ENCODE measurements at places on chromosomes 16 and 17.

GRCh38 chr16:35746963-35747657, 2287.7 kb downstream of the TP53TG3F start:
- DNase-seq, result no peak

- DNase-seq, result no peak
Observed at GRCh38 chr17:53516636-53517035, 306.1 kb upstream of the KIF2B start.

DNA sequence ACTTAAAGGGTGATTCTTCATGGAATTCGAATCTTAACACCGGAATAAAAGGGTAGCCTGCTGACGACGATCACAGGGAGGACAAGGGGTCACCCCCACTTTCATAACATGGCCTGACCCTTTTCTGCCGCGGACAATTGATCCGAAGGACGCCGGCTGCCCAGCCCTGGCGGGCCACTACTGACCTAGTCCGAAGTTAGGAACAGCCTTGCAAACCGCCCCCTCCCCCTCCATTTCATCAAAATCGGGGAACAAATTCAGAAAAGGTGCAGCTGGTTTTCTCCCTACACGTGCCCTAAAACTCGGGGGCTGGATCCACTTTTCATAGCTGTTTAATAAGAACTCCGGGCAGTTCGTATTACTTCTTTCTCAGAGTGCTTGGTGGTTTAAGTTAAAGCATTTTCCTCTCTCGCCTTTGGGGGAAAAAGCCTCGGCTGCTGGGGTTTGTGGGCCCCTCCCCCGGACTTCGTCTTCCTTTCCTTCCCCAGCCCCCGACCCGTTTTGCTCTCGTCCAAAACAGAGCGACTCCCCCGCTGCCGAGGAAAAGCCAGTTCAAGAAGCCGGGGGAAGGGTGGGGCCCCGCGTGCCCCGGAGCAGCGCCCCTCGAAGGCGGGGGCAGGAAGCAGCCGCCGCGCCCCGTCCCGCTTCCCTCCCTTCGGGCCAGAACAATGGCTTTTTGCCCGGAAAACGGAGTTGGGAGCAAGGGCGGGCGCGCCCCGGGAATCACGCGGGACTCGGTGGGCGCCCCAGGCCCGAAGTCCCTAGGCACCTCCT, 641 bp upstream of the CBX2 start:
- no peak for DNase-seq

GRCh38 chr16:15864939-15865338, 8.1 kb upstream of the MYH11 start:
- no peak for DNase-seq

- no peak for DNase-seq
Observed at GRCh38 chr16:3698941-3699340, 18.4 kb downstream of the TRAP1 start.

DNA sequence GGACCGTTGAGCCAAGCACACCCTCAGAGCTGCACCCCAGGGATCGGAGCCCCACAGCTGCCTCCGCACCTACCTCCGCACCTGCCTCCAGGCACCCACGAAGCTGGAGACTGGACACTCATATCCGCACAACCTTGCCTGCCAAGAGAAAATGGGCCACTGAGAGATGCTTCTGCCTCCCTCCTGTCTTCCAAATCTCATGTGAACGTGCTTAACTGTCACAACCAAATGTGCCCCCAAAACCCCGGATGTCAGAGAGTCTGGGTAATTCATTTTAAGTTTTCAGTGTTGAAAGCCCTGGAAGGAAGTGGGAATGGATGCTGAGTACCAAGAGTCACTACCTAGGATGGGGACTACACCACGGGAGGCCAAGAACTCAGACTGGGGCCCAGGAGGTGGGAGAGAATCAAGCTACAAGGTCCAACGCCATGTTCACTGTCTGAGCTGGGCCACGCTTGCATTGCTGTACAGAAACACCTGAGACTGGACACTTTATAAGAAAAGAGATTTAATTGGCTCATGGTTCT, 49.5 kb upstream of the MEAK7 start:
- no peak for DNase-seq

- peak; percentile 76 for DNase-seq
Observed at GRCh38 chr17:79664930-79665737, 54.3 kb upstream of the RBFOX3 start.

GRCh38 chr16:54509456-54509855, 222.9 kb upstream of the IRX3 start:
- no peak for DNase-seq

DNA sequence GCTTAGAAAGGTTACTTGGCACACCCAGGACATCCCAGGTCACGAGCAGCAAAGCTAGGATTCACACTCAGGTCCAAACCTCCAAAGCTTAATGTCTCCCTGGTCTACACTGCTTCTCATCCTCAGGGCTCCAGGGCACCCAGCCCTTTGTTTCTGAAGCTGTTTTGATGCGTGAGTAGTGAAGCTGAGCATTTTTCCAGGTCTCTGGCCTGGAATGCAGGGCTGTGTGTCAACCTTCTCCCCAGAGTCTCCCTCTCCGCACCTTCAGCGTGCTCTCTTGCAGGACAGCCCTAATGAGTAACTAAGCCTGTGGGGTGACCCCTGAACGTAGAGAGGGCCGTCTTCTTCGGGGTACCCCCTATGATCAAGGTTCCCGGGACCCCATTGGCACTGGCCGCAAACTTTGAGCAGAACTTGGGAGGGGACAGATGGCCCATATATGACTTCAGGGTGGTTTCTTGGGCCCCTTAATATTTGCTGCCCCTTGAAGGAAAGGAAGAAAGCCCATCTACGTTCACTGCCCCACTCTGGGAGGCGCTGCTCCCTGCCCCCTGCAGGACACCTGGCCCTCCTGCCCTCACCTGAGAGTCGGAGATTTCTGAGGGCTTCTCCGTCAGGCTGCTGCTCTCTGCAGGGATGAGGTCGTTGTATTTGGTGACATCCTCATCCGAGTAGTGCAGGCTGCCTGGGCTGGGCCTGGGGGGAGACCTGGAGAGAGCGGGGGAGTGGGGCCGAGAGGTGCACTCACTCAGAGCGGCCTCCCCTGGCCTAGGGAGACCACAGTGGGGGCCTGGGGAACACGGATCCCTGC, 36.4 kb upstream of the CDC42EP4 start:
- DNase-seq, result no peak

GRCh38 chr17:7846063-7846735, 8.7 kb upstream of the TMEM88 start:
- DNase-seq, result no peak

DNA sequence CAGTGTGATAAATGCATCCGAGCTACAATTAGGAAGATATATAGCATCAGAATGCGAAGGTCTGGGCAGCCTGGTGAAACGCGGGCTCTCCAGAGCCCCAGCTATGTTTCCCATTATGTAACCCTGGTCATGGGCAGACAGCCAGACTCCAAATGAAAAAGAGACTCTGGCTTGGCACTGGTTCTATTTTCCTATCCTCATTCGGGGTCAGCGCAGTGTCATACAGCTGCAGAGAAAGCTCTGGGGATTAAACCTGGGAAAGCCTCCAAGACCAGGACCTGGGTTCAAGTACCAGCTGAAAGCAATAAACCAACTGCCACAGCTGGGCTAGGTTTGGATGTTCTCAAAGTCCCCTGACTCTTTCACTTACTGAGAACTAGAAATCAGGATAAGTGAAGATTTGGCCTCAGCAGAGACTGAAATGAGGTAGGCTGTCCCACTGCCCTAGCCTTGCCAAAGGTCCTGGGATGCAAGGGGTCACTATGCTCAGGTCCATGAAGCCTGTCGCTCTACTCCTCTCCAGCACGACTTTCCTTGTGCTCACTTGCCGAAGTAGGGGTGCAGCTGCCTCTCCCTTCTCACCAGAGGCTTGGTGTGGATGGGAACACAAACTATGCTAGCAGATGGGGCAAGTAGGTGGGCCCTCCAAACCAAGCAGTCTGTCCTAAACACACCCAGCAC, 123.8 kb downstream of the SMG6 start:
- DNase-seq, result peak; percentile 68

GRCh38 chr17:39973496-39973895, 7.1 kb upstream of the PSMD3 start:
- no peak for DNase-seq

- peak; percentile 68 for DNase-seq
Observed at GRCh38 chr16:11156401-11156800, 99.6 kb downstream of the SOCS1 start.

GRCh38 chr17:5500589-5501391, 14.4 kb downstream of the MIS12 start:
- peak; percentile 84 for DNase-seq

DNA sequence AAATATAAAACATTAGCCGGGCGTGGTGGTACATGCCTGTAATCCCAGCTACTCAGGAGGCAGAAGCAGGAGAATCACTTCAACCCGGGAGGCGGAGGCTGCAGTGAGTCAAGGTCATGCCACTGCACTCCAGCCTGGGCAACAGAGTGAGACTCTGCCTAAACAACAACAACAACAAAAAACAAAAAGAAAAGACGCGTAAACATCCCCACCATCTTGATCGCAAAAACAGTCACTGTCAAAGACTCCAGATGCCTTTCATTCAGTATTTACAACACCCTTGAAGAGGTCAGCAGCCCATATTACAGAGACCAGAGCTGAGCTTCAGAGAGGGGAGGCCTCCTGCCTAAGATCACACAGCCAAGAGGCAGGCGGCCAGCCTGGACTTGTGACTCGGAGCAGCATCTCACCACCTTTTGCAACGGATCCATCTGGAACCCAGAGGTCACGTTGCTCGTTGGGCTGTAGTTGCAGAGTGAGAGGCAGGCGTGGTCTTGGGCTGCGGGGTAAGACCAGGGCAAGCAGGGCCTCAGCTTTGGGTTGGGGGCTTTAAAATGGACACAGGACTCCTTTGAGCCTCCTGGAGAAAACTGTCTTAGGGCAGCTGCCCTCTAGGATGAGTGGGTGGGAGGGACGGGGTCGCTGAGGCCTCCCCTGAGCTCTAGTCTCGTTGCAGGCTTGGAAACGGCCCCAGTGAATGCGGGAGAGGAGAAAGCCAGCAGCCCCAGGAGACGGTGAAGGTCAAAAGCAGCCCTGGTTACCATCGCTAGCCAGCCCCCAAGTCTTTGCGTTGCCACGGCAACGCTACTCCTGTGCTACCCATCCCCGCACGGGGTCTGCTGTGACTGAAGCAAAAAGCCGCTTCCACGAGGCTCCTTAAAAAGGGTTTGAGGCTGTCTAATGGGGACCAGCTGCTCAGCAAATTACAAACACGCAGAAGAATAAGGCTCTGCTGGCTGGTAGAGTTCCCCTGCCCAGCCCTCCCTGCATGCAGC, 26.1 kb downstream of the LGALS3BP start:
- peak; percentile 29 for DNase-seq

DNA sequence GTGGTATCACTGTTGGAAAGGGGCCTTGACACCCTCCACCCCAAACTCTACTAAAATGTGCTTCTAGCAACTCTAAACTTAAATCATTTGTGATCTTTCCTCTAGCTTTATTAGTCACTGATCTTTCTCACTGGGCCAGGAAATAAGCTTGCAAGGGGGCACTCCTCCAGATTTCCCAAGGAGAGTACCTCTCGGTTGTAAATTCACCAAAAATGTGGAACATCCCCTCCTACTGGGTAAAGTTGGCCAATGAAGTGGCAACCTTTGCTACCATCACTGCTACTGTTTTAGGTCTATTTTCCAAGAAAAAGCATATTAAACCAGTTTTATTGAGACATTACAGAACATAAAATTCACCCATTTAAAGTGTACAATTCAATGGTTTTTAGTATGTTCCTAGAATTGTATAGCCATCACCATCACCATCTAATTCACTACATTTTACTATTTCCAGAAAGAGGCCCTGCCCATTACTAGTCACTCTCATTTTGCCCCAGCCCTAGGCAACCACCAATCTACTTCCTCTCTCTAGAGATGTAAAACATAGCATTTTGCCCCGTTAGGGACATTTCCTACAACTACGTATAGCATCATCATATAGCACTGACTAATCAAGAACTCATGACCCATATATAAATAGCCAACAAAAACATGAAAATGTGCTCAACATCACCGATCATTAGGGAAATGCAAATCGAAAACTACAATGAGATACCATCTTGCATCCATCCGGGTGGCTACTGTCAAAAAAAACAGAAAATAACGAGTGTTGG, 44.6 kb upstream of the ADCY9 start:
- DNase-seq, result no peak

GRCh38 chr16:1731603-1732002, 25.6 kb downstream of the MAPK8IP3 start:
- DNase-seq, result no peak

DNA sequence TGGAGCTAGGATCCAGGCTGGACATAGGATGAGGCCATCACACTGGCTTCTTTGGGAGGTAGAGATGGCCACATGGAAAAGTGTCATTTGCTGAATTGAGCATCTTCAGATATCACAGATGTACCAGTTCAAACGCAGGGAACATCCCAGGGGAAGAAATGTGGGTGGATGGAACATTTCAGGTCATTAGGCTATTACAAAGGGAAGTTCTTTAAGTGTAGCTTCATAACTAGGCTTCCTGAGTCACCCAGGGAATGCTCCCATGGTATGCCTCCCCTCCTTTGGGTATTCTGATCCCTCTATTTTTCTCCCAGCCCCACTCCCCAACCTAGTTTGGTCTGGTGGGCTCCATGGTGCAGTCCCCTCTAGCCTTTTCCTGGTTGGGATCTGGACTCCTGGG, 69.8 kb upstream of the IRX3 start:
- DNase-seq, result no peak

DNA sequence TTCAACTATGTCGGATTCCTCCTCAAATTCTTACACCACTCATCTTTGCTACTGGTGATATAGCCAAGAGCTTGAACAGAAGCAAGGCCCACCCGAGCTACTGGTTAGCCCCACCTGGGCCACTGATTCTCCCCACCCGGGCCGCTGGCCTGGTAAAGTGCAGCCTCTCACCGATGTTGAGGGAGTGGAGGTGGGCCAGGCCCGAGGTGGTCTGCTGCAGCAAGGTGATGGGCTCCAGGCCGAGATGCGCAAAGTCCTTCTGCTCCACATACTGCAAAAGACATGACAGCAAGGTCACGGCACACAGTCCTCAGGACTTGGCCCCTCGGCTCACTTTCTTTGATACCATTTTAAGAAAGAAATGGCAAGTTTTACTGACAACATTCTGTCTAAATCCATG, 32.7 kb upstream of the ICAM2 start:
- DNase-seq, result no peak

DNA sequence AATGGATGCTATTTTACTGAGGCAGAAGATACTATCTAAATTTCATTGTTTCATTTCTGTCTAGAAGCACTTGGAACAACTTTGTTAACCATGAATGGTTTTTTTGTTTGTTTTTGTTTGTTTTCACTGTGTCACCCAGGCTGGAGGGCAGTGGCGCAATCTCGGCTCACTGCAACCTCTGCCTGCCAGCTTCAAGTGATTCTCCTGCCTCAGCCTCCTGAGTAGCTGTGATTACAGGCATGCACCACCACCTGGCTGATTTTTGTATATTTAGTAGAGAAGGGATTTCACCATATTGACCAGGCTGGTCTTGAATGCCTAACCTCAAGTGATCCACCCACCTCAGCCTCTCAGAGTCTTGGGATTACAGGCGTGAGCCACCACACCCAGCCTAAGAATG, 40.5 kb downstream of the ABHD15 start:
- DNase-seq, result no peak

- peak; percentile 38 for DNase-seq
Observed at GRCh38 chr16:57628008-57628781, at the start of gene ADGRG1. ADGRG1 (plus strand) TSS chr16:57628630; CDS start chr16:57650288, 21,658 bp downstream.

GRCh38 chr17:945672-946071, 33.9 kb downstream of the NXN start:
- no peak for DNase-seq
